ENCODE measurements at places on chromosomes 7 and 10.

DNA sequence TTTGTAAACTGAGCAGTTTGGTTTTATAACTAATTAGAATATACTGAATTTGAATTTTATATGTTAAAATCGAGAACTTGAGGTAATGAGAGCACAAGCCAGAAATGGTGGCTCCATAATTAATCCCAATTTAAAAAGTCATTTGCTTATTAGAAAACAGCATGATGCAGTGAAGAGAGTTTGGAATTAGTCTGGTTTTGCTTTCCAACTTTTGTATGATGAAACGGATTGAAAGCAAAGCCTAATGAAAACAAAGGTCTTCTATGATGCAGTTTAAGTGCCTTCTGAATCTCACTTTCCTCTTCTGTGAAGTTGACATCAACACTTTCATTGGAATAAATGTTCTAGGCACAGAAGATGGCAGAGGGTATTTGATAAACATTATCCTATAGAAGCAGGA, 89.4 kb downstream of the SORCS1 start:
- DNase-seq: no peak

DNA sequence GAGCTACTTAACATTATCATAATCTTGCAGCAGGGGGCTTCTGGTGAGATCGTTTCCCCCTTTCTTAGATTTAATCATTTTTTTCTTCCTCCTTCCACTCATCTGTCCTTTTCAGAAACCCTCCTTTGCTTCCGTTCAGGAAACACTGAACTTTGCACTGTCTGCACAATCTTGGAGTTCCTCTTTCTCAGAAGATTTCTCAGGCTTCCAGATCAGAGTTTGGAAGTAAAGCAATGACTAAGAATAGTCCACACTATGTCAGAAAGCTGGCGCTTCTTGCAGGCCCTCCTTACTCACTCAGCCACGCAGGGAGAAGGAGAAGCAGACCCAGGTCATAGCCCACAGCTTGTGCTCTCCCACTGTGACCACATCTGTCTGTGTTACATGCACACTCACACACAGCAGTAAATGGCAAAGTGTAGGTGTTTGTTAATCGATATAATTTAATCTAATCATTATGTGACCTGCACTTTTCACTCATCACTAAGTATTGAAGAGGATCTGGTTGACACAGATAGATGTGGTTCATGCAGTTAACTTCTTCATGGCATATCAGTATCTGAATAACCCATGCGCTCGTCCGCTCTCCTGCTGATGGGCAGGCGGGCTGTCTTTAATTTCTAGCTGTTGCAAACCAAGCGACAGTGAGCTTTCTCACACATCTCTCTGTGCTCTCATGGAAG, 30.2 kb downstream of the ALOX5 start:
- no peak for DNase-seq

GRCh38 chr10:86710987-86711512, 42.7 kb downstream of the LDB3 start:
- DNase-seq: no peak

- DNase-seq: no peak
Observed at GRCh38 chr7:1622441-1622840, 47.6 kb upstream of the ELFN1 start.

- DNase-seq: peak; percentile 25
Observed at GRCh38 chr10:26540601-26541000, 102.5 kb downstream of the APBB1IP start.

All from NCI-H524 (cell line).